ENCODE measurements at places on chromosomes 2 and 18.

- DNase-seq: no peak
Measured at GRCh38 chr2:33277002-33277426, 199.4 kb upstream of the RASGRP3 start.

DNA sequence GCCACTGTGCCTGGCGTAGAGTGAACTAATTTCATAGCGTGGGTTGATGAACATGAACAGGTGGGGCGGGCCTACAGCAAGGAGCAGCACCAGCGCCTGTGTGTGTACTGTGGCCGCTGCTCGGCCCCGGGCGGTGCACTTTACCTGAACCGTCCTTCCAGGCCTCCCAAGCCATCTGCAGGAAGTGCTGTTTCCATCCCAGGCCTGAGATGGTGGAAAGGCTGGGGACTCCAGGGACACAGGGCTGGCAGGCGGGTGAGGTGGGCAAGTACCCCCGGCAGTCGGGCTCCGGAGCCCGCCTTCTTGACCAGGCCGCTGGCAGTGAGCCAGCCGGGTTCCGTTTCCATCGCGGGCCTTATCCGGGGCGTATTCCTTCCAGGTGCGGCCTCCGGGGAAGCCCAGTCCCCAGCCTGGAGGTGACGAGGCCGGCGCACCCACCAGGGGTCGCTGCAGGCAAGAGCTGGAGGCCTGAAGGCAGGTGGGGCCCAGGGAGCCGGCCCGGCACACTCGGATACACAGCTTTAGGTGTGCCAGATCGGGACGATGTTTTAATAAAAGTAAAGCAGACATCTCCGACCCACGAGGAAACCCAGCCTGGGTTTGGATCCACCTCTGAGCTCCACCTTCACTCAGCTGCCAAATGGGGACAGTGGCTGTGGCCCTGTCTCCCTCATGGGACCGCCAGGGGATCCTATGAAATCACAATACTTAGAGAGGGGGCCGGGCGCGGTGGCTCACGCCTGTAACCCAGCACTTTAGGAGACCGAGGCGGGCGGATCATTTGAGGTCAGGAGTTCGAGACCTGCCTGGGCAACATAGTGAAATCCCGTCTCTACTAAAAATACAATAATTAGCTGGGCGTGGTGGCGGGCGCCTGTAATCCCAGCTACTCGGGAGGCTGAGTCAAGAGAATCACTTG is 22.7 kb upstream of the PDIA6 start:
- DNase-seq: peak; percentile 60

DNA sequence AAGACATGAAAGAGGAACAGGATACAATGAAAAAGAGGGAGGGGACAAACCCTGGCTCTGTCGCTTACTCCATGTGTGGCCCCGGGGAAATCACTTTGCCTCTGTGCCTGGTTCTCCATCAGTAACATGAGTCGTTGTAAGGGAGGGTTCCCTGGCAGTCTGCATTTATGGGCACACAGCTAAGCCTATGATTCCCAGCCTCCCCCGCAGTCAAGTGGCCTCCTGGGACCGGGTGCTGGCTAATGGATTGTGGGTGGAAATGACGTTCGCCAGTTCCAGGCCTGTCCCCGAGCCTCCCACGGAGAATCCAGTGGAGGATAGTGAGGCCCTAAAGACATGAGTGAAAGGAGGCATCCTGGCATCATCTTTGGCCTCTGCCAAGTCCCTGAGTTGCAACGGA is 42.7 kb downstream of the SFXN5 start:
- DNase-seq: no peak

DNA sequence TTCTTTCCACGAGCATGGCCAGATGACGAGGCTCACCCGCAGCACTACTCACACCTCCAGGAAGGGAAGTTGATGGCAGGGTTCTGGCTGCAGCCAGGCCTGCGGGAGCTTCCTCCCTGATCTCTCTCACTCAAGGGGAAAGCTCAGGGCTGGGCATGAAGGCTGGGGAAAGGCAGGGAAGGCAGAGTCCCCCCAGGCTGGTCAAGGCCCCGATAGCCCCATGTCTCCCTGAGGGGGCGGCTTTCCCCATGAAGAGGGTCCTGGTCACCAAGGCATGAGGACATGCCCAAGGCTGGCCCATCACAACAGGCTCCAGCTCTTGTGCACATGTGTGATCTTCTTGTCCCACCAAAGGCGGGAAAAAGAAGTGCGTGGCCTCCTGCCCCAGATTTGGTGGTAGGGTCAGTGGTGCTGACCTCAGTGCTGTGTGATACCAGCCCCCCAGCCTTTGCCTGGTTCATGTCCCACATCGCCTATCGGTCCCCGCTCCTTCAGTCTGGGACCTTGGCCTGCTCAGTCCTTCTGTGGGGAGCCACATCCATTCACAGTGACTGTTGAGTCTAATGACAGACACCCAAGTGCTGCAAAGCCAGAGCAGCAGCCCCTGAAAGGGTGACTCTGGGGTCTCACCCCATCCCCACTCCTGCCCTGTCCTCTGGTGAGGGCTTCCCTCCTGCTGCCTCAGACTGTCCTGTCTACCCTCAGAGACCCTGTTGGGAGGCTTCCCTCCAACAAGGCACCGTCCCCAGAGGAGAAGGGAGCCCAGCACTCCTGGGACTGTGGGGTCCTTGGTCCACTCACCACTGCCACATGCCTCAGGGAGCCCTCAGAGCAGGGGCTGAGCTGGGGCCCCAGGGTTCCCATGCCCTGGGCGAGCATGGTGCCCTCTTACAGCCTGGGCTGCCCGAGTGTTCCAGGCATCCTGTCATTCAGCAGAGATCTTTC is 49.8 kb upstream of the ALPP start:
- DNase-seq: no peak

DNA sequence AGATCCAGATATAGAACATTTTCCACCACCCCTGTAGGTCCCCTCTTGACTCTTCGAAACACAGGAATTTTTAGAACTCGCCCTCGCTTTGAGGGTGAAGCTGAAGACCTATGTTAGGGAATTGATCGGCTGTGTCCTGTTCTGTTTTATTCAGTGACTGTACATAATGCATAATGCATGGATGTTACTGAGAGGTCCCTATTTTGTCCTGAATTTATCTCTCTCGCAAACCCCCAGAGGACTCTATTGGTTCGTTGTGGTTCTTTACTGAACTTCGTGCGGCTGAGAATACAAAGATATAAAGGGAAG is 431 bp upstream of the EIF5B start:
- DNase-seq: no peak

DNA sequence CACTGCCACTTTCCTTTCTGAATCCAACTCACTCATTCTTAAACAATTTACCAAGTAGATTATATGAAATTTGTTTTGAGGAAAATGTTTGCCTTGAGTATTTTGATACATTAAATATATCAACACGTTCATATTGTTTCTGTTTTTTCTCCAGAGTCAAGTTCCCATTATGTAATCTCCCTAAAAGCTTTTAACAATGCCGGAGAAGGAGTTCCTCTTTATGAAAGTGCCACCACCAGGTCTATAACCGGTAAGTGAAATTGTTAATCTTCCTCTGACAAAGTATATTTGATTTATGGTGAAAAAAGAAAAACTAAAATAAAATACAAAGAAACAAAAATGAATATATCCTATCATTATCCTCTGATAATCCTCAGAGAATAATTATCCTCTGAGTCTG is 838.6 kb downstream of the MBD2 start:
- no peak for DNase-seq
